ENCODE measurements at places on chromosomes 7 and 10.

DNA sequence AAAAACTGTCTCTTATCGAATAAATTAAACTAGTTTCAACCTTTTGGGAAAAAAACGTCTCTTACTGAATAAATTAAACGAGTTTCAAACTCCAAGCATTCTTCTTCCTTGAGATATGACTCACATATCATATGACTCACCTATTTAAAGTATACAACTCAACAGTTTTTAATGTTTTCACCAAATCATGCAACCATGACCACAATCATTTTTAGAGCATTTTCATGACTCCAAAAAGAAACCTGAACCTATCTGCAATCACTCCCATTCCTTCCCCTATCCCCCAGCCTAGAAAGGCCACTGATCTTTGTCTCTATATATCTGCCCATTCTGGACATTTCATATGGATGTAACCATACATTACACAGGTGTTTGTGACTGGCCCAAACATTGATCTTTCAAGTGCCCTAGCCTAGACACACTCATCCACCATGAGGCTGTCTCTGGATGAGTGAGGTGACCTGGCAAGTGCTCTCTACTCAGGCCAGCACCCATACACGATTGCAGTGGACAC, 115.3 kb downstream of the PIP4K2A start:
- peak; percentile 62 for DNase-seq

GRCh38 chr7:89264126-89264525, 468.6 kb upstream of the TEX47 start:
- DNase-seq: no peak

DNA sequence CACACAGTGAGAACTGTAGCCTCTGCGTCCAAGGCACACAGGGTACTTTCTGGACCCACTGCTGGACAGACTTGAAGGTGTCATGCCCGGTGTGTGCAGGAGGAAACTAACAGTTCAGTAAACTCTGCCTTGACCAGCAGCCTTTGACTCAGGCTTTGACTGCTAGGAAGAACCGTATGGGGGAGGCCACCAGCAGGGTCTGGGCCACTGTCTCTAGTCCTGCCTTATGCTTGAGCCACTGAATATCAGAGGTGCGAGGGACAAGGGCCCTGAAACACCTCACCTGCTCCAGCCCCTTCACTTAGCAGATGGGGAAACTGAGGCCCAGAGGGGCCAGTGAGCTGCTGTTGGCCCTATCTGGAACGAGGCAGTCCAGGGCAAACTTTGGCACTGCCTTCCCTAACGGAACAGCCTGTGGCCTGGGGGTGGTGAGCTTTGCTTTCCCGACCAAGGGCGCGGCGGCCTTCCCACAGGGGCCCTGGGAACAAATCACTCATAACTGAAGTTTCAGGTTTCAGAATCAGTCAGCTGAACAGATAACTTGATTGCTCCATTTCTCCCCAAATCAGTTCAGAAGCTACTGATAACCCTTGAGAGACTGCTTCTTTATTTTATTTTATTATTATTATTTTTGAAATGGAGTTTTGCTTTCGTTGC, 130.0 kb downstream of the FAM53B start:
- DNase-seq: no peak

DNA sequence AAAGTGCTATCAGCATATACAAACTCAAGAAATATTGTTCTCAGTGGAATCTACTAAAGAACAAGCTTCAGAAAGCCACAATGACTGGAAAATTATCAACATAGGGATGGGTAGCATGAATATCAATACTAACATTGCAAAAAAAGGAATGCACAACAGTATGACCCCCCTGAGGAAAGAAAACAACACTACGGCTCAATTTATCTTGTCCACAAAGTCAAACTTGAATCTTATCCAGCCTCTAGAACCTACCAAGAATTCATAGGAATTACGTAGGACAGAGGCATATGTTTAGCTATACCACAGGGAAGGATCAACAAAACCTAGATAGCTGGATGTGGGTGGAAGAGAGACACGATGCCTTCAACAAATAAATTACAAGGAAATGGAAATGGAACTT, 54.6 kb downstream of the AGMO start:
- DNase-seq: no peak
